ENCODE measurements at places on chromosomes 2 and 18.
A peak's percentile ranks its signal among the peaks of the same experiment; 100 is the strongest.

GRCh38 chr2:21382701-21383520 lies 259.1 kb downstream of the TDRD15 start:
- no peak for DNase-seq

- DNase-seq: peak; percentile 50
These were observed 82.6 kb downstream of the ASB1 start for GRCh38 chr2:238509151-238509835.

- no peak for DNase-seq
These were observed 1.0 kb downstream of the FAM136A start for GRCh38 chr2:70300771-70301343.

DNA sequence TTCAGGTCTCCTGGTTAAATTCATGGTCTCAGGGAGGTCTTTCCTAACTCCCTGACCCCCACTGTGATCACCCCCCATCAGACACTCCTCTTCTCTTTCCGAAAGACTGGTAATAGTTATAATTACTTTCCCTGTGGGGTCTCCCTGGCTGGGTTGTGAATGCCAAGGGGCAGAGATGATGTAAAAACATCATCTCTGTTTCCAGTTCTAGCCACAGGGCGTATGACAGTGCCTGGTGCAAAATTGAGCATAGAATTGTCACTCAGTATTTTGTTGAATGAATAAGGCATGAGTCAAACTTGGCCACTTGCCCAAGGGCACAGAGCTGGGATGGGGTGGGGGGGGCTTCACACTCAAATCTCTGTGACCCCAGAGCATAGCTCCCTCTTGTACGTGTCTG lies 65.2 kb downstream of the LTBP1 start:
- no peak for DNase-seq

DNA sequence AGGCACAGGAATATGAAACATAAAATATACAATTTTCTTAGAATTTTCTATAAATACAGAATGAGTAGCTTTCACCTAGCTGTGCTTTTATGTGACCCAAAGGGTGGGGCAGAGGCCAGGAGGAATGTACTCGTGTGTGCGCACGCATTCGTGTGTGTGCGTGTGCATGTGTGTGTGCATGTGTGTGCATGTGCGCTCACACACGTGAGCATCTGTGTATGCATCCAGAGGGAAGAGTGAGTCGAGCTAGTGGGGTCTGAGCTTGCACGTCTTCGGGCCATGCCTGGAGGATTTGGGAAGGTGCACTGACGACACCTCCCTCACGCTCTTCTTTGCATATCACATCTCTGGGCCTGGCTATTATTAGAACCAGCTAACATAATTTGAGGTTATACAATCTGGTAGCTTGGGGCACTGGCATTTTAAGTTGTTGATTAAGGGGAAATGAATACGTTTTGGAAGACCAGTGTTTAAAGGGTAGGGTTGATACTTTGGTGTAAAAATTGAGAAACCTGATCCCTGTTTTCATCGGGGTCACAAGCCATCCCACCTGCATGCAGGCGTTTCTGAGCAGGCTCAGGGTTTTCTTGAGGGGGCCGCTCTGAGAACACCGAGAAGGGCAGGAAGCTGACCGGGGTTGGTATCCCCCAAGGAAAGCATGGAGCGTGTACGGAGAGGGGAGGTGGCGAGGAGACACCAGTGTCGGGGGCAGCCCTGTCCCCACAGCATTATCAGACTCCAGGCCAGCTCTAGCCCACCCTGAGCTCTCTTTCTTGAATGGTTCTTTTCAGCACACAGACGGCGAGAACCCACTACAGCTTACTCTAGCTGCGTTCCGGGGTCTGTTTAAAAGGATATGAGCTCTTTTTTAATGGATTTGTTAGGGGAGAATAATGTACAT lies 85.3 kb downstream of the LRRFIP1 start:
- DNase-seq: no peak

- DNase-seq: no peak
These were observed 548.5 kb upstream of the SLC8A1 start for GRCh38 chr2:41000374-41000773.

GRCh38 chr2:238686223-238686622 lies 161.7 kb upstream of the TWIST2 start:
- no peak for DNase-seq

GRCh38 chr2:25310709-25310964 lies 31.1 kb downstream of the DNMT3A start:
- DNase-seq: no peak

DNA sequence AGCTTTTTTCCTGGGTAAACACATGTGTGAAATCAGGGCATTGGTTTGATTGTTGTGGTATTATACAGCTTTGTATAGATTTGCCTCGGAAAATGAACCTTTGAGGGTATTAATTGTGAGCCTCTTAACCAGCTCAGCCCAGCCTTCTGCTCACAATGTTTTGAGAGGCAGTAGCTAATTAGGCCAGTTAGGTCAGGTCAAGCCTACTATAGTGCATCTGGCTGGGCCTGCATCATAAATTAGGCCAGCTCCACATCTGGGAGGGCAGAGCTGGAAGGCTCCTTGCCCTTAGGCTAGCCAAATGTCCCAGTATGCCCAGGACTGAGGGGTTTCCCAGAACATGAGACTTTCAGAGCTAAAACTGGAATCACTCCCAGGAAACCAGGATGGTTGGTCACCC lies 43.0 kb downstream of the LRATD1 start:
- DNase-seq: no peak

- DNase-seq: no peak
These were observed 38.7 kb downstream of the RPL37A start for GRCh38 chr2:216537366-216537765.

DNA sequence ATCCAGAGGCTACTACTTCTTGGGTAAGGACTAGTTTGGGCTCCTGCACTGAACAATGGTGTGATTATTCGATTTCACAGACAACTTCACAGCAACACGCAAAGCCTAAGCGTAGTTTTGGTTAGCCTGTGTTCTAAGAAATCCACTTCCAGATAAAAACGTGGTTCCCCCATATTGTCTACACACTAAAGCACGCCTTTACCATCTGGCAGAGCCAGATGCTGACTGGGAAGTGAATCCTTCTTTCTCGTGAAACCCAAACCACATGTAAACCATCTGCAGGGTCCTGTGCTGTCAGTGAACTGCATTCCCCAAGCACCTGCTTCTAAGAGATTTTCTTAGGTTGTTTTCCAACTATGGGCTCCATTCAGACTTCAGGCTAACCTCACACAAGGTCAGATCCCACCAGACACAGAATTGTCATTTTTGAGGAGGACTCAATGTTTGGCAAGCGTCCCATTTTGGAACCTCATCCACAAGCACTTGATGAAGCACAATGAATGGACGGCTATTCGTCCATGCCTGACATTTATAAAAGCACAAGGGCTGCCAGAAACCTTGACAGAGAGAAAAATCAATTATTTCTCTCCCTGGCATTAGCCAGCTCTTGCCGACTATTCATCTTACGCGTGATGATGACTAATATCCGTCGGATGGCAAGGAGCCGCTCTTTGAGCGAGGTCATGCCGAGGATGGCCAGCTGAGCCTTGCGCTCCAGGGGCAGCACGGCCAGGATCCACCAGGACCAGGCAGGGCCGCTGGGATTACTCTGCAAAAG lies 38.4 kb downstream of the LONRF2 start:
- DNase-seq: no peak

DNA sequence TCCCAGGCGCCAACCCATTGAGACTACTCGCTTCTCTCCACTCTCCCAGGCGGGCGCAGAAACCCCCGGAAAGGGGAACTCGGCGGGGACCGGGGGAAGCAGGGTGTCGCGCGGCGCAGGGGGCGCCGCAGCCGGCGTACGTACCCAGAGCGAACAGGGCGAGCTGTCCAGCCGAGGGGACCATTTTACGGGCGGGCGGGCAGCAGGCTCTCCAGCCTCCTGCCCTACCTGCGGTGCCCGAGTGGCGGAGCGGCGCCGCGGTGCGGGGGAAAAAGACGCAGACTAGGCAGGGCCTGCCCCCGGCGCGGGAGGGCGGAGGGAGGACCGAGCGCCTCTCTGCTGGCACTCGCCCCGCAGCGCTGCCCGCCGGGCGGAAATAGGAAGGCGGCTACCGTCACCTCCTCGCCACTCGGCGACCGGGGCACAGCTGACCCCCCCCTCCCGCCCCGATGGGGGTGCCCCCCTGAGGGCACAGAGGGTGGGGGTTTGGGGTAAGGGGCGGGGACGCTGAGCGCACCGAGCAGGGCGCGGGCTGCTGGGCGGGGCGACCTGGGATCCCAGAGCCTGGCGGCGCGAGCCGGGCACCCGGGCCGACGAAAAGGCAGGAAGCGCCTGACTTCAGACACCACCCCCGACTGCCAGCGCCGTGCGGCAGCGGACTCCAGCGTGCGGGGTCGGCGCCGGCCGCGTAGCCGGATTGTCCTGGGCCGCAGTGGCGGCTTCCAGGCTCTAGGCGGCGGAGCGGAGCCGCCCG lies at the start of gene TGFA:
Gene TGFA (minus strand): TSS at position 243 of the 754 bp plus-strand sequence. CDS start 59 bp downstream, at position 184.
- DNase-seq: peak; percentile 81

DNA sequence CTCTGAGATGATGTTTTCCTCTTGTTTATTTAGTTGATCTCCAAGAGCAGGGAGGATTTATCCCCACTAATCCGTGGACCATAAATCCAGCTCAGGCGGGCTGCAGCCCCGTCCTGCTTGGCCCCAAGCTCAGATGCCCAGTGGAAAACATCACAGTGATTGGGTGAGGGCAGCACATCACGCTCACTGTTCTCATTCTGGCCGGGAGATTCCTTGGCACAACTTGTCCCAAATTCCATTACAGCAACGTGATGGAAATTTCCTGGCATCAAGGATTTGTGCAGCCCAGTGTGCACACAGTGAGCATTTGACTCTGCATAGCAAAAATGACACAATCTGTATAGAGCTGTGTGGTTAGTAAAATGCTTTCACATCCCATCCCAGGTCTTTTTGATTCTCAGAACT lies 96.8 kb downstream of the VAPA start:
- DNase-seq: no peak

- DNase-seq: no peak
These were observed 310.7 kb downstream of the CLIP4 start for GRCh38 chr2:29425866-29426265.

- no peak for DNase-seq
These were observed 1.7 kb downstream of the PTRHD1 start for GRCh38 chr2:24791452-24791851.

- DNase-seq: no peak
These were observed 24.7 kb downstream of the IL1B start for GRCh38 chr2:112811841-112812306.

GRCh38 chr2:223889229-223889628 lies 51.8 kb upstream of the AP1S3 start:
- no peak for DNase-seq

GRCh38 chr2:106138543-106139237 lies 55.4 kb downstream of the UXS1 start:
- no peak for DNase-seq

- DNase-seq: no peak
These were observed 70.8 kb downstream of the TNP1 start for GRCh38 chr2:216789081-216789480.

GRCh38 chr2:189933911-189934399 lies 128.6 kb downstream of the MSTN start:
- no peak for DNase-seq

DNA sequence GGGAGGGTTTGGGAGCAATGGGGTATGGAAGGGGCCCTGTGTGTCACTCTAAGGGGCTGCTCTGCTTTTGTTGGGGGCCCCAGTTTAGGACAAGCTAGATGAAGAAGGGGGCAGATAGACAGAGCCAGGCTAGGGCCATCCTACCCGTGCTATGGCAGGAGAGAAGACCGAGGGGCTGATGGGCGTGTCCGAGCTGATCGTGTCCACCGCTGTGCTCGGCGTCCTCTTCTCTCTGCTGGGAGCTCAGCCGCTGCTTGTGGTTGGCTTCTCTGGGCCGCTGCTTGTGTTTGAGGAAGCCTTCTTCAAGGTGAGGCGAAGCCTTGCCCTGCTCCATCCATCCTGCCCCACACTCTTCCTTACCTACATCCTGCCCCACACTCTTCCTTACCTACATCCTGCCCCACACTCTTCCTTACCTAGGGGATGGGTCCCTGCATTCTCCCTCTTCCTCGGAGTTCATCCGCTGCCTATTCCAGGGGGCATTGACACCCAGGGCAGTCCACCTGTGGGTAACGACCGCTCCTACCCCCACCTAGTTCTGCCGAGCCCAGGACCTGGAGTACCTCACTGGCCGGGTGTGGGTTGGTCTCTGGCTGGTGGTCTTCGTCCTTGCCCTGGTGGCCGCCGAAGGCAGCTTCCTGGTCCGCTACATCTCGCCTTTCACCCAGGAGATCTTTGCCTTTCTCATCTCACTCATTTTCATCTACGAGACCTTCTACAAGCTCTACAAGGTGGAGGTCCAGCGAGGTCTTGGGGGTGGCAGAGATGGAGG lies 8.9 kb downstream of the SLC4A3 start:
- no peak for DNase-seq

DNA sequence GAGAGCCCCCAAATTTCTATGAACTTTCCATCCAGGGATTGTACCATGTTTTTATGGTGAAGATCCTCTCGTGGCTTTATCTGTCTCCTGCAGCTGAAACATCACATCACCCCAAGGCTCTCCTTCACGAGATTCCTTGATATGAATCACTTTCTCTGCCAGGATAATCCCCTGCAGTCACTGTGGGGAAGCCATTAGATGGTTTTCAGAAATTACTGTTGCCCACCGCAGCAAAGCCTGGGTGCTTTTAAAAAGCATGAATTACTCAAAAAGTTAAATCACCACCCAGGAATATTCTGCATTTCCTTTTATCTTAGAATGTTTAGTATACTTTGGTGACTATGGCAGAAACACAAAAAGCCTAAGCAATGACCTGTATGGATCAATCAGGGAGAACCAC lies 428.4 kb upstream of the SLC14A2 start:
- DNase-seq: no peak

- no peak for DNase-seq
These were observed 117.5 kb downstream of the FAM168B start for GRCh38 chr2:130975729-130976128.

DNA sequence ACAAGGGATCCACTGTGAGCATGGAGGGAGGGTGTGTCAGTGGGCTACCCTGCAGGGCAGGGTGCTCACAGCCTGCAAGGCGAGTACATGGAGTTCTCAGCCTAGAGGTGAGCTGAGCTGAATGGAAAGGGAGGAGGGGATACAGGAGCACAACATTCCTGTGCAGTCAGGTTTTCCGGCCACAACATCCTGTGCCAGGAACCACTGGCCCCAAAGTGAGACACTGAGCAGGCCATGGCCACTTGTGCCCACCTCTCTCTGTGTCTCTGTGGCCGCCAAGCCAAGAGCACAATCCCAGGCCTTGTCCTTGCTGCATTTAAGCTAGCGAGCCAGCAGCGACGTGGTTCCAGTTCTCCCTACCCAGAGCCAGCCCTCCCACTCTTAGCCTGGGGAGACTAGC lies 6.1 kb downstream of the DOK1 start:
- peak; percentile 26 for DNase-seq

GRCh38 chr2:179856205-179856604 lies 5.2 kb downstream of the ZNF385B start:
- DNase-seq: no peak

- DNase-seq: peak; percentile 64
These were observed 56.4 kb downstream of the ZFP36L2 start for GRCh38 chr2:43169987-43170386.

GRCh38 chr2:37059841-37060240 lies 24.3 kb downstream of the HEATR5B start:
- DNase-seq: no peak

GRCh38 chr18:13382366-13382953 lies 163.9 kb downstream of the LDLRAD4 start:
- DNase-seq: no peak
